NCI-H510A (cell line): ENCODE measurements at places on chromosomes 5 and 9.
A peak's percentile ranks its signal among the peaks of the same experiment; 100 is the strongest.

DNA sequence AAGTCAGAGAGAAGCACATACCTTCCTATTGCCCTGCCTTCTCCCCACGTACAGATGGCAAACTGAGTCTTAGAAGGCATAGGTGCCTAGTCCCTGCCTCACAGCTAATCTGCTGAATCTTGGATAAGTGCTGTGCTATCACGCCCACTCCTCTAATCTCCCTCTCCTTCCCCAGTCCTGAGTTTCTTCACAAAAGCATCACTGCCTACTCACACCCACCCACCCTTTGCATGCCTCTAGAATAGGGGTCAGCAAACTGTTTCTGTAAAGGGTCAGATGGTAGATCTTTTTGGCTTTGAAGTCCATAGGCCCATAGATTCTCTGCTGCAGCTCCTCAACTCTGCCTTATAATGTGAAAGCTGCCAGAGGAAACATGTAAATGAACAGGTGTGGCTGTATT lies 23.2 kb upstream of the JADE2 start:
- DNase-seq, result no peak

DNA sequence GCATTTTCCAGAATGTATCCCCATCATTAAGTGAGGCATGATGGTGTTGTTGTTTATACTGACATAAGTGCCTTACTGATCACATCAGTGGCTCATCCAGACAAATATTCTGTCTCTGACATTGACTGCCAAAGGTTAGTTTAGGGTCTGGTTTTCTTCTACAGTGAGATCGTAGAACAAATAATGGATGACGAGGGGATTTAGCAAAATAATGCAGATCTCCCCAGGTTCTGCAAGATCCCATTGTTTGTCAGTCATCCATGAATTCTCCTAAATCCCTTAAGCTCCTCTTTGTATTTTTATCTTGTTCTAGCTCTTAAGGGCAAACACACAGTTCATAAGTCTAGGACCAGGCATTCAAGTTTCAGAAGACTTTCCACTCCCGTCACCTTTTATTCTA lies 93.1 kb upstream of the DHFR start:
- DNase-seq, result no peak

- DNase-seq, result no peak
Observed at GRCh38 chr9:89410022-89410421, 87.9 kb downstream of the SEMA4D start.

DNA sequence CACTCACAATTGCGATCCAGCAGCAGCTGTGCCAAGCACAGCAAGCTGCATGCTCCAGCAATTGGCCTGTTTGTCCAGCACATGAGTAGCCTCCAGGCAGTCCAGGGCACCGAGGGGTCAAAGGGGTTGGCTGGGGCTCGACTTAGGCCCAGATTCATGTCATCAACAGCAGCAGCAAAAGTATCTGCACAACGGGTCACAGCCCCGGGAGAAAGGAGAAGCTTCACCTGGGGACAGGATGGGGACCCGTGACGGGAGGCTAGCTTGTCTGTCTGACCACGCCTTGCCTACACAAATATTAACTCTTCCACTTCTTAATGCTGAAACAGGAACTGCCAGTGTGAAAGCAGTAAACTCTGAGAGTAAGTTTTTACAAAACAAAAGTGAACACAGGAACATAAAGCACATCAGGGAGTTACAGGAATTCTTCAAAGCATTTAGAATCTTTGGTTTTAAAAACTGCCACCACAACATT lies 191.2 kb downstream of the PIK3R1 start:
- DNase-seq, result peak; percentile 8

- peak; percentile 13 for DNase-seq
Observed at GRCh38 chr5:160271396-160271795, 41.0 kb downstream of the CCNJL start.

DNA sequence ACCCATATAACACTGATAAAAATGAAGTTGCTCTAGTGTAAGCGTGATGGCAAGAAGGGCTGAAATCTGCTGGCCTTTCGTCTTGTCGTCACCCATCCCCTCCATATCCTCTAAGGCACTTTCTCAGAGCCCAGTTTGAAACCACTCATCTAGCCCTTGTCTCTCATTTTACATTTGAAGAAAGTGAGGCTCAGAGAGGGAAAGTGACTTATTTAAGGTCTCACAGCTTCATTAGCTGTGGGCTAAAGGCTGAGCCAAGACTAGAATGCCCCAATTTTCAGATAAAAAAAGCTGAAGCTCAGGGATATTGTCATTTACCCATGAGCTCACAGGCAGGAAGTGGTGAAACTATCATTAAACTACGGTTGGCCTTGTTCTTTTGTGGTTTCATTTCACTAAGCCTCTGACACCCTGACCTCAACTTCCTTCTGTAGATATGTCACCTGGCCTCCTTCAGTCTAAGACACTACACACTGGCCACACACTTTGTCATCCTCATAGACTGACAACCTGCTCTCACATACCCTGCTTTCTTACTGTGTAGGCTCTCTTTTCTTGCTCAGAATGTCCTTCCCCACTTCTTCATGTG lies 176.7 kb upstream of the DMAC1 start:
- no peak for DNase-seq
